DMS79 treated with DMSO at 0.1 percent for 48 hours (cell line): ENCODE measurements at places on chromosomes 5 and 9.

DNA sequence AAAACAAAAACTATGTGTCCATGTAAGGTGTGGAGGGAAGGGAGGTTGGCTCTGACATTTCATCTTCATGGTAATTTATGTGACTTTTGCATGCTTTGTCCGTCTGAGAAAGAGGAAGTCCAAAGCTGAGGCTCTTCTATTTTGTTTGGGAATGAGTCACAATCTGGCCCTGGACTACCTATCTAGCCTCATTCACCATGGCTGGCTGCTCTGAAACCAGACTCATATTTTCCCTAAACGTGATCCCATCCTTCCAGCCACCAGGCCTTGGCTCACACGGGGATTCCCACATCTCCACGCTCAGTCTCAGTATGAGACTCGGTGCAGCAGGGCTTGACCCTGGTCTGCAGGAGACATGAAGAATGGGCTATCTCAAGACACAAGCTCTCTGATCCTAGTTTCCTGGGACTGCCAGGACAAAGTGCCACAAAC lies 672.8 kb downstream of the ACTL7B start:
- DNase-seq = no peak

- DNase-seq = peak; percentile 43
These were observed 187.9 kb downstream of the EBF1 start for GRCh38 chr5:158911693-158912363.

DNA sequence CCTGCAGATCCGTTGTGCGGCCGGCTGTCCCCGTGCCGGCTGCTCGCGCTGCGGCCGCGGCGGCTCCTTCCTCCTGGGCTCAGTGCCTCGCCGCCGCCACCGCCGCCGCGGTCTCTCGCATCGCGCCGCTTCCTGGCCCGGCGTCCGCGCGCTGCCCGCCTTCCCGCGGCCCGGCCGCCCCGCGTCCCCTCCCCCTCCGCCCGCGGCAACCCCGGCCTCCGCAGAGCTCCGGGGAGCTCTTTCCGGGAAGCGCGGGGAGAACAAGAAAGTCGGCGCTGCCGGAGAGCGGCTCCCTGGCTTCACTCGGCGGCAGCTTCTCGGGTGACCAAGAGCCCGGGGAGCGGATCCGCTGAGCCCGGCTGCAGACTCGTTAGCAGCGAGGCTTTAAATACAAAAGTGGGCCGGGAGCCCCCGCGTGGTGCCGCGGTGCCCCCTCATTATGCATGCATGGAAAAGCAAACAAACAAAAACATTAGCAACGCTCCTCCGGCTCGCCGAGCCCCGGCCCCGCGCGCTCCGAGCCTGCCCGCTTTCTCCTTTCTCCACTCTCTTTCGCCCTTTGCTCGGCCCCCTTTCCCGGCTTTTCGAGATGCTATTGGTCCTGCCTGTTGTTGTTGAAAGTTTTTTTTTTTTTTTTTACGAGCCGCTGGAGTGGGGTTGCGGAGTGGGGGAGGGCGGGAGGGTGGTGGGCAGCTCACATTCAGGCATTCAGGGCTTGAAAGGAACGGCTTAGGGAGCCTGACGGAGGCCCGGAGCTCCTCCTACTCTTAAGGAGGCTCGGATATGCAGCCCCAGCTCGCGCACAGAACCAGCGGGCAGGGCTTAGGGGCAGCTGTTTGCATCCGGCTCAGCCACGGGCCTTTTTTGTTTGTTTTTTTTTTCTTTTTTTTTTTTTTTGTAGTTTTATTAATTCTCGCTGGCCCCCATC lies at the start of gene GAS1:
Gene GAS1 (minus strand): TSS at position 361 of the 928 bp plus-strand sequence. CDS start 727 bp downstream, outside the sequence.
- peak; percentile 1 for DNase-seq

- DNase-seq = no peak
These were observed 1.3 kb downstream of the RANBP3L start for GRCh38 chr5:36300191-36300926.

- no peak for DNase-seq
These were observed 33.8 kb downstream of the GPBP1 start for GRCh38 chr5:57207681-57208080.

DNA sequence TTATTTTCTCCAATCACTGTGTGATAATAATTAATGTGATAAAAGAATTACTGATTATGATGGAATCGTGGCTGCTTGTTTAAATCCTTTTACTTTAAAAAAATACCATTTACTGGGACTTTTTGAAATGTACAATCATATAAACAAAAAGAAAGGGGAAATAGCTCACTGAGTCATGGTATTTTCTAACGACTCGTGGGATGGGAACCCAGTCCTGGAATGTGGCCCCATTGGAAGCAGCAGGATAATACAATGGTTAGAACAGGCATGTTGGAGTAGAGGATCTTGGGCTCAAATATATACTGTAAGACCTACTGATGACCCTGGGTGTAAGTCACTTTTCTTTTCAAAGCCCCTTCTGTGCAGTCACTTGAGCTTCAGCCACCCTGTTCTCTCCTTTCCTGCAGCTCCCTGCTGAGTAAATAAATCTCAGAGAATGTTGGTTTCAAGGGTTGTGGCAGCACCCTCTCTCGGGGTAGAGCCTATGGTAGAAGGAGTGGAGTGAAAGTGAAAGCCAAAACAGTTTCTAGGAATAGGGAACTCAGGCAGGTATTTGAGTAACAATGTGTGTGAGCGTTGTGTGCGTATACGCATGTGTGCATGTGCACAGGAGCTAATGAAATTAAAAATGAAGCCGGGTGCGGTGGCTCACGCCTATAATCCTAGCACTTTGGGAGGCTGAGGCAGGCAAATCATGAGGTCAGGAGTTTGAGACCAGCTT lies 40.8 kb upstream of the LARP1 start:
- peak; percentile 26 for DNase-seq

DNA sequence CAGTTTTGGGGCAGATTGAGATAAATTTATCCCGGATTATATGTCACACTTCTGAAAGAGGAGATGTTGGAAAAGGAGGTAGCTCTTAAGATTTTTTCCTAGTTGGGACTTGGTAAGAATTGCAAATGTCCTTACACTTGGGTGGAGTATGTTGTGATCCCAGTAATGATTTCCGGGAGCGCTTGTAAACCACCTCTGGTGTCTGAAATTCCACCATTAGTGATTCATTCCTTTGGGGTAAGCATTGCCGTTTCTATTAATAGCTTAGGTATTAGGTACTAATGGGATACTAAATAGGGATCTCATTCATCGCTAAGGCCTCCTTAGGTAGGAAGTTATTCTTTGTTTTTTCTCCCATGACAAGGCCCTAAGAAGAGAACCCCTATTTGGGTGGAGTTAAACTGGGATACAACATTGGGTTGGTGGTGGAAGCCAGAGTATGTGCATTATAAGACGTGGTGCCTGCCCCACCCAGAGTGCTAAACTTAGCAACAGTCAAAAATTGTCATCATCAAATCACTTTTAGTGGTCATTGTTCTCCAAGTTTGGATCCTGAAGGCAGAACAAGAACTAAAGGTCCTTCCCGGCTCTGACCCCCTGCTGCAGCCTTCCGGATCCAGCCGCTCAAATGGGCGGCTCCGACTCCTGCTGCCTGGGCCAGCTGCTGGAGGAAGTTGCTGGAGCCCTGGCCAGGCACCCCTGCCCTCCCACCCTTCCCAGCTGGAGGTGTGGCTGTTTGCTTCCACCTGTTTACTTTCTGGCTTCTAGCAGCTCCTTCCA lies 31.7 kb upstream of the DAB2IP start:
- DNase-seq = no peak

DNA sequence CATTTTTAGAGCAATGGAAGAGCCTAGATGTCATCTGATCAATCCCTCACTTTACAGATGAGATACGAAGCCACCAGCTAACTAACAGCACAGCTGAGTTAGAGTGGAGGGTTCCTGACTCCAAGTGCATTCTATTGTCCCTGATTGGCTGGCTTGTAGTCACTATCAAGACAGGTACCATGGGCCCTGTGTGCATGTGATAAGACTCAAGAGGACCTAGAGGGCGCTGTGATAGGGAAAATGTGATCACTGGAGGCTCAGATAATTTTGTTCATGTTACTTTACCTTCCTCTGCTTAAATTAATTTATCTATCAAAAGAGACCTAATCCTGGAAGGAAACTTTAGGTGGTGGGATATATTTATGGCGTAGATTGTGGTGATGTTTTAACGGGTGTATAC lies 19.5 kb upstream of the SNAPC3 start:
- DNase-seq = no peak

DNA sequence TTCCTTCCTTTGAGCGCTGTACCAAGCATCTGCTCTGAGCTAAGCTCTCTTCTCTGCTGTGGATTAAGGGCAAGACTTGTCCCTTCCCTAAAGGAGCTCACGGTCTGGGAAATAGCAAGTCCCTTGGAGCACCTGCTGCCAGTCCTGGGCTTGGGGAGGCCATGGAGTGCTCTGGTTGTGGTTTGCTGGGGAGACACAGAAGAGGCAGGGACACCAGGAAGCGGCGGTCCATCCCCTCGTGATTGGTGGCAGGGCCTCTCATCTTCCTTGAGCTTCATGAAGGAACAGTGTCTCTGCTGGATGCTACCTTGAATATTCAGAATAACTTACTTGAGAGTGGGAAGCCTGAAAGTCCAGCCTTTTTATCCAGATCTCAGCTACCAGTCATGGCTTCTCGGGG lies 35.3 kb downstream of the COL5A1 start:
- no peak for DNase-seq

DNA sequence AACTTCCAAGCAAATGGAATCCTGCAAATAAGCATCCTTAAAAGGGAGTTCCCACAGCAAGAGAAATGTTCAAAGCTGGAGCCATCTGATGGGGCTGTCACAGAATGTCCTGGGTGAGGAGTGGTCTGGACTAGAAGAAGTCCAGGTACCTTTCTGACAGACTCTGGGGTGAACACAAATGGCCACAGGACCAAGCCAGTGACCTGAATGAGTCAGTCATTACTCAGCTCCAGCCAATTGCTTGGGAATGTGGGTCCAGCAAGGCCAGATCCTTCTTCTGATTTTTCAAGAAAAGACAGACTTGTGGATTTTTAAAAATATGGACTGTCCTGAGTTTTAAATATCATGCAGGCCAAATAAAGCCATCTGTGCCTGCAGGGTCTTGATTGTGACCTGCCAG lies 30.1 kb downstream of the GALNT10 start:
- no peak for DNase-seq

GRCh38 chr5:128406803-128407202 lies 131.2 kb downstream of the FBN2 start:
- DNase-seq = no peak

- DNase-seq = no peak
These were observed 160.8 kb upstream of the IER5L start for GRCh38 chr9:129338724-129339430.

DNA sequence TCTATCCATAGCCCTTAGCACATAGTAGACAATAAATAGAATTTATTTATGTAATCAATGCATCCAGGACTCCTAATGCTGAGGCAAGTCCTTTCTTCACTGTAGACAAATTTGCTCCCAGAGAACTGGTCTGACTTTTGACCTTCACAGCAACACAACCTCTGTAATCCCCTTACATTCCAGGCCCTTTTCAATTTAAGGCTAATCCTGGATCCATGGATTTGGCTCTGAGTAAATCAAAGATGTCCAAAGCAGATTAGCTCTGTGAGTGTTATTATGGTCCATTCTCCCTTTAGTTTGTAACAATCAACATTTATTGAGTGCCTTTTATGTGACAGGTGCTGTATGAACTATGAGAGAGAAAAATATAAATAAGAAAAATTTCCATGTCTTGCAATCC lies 27.4 kb upstream of the TMC1 start:
- no peak for DNase-seq

GRCh38 chr9:115849679-115850412 lies 303.7 kb upstream of the PAPPA start:
- no peak for DNase-seq

- no peak for DNase-seq
These were observed 148.0 kb downstream of the TARS1 start for GRCh38 chr5:33588654-33589372.

- DNase-seq = peak; percentile 0
These were observed 12.7 kb downstream of the CSF2 start for GRCh38 chr5:132086277-132086794.

GRCh38 chr9:80147866-80148265 lies 576.1 kb downstream of the TLE4 start:
- no peak for DNase-seq

DNA sequence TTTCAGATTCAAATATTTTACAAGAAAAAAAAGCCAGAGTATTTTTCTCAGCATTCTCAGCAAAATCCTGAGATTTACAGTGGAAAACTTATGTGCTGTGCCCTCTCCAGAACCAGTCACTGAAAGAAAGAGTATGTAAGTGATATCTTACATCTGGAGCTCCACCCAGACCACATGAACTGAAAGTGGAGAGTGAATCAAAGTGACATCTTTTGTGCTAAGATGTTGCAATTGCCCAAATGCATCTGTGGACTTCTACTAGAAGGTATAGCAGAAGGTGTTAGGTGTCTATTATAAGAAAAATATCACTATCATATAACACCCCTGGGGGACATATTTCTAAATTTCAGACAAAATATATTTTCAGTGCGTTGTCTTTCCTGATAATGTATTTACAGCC lies 49.0 kb upstream of the RIC1 start:
- no peak for DNase-seq

- no peak for DNase-seq
These were observed 2083.0 kb upstream of the ACO1 start for GRCh38 chr9:30301271-30301963.

GRCh38 chr5:177225798-177226197 lies 77.7 kb downstream of the RAB24 start:
- DNase-seq = no peak

DNA sequence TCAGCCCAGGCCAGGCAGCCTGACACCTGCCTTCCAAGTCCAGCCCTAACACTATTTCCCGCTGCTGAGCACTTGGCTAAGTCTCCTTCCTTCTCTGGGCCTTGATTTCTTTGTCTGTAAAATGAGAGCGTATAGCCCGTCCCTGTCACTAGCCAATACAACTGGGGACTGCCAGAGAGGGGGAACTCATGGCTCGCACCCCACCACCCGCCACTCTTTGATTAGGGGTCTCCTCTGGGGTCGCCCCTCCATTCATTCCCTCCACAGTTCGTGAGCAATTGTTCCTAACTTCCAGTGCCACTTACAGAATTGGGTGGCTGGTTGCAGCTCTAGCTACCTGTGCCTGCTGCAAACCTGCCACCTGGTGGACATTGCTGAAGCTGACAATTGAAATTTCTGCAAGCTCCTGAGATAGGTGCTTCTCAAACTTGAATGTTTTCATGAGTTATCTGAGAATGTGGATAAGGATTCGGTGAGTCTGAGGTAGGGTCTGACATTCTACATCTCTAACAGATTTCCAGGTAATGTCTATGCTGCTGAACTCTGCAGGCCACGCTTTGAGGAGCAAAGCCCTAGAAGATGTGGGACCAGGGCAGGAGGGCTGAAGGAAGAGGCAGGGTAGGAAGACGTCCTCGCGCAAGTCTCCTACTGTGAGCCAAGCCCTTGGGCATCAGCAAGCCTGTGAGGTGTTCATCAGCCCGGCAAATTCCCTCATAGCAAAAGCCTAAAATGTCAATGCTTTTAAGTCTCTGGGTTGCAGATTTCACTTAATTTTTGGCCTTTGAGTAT lies 13.3 kb upstream of the RECK start:
- DNase-seq = peak; percentile 53
